ELR (cell line): ENCODE measurements at places on chromosomes 5 and 9.
A peak's percentile ranks its signal among the peaks of the same experiment; 100 is the strongest.

- DNase-seq: no peak
Measured at GRCh38 chr5:132445640-132445923, 45.0 kb downstream of the IRF1 start.

DNA sequence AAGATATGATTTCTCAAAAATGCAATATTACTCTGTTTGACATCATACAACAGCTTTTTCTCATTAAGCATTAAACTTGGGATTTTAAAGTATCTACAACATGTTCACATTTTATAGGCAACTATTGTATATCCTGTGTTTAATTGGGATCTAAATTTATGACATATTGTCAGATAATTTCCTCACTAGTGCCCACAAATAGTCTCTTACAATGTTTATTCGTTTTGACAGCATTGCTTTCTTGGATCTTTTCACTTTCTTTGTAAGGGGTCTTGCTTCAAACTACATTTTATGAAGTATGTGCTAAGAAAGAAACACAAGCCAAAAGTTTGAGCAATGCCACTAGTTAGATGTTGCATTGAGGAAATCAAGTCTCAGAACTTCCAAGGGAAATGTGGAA, 285.1 kb downstream of the TMEM167A start:
- no peak for DNase-seq

DNA sequence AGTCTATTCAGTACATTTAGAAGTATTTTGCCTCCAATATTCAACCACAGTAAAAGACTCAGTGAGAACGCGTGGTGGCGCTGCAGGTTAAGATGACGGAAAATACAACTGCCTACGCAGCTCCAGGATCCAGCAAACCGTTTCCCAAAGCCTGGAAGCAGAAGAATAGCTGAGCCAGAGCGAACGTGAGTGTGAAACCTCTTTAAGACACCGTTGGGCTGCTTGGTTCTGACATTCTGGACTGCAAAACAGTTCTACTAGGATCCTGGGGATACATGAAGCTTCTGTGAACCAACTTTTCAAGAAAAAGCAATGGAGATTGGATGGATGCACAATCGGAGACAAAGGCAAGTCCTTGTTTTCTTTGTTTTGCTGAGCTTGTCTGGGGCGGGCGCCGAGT, at the start of gene PCDHB16:
PCDHB16 (plus strand) TSS at position 140 of the 400 bp plus-strand sequence; CDS start at position 313, 173 bp downstream.
- peak; percentile 40 for DNase-seq

GRCh38 chr5:75055727-75056144, 3.4 kb upstream of the GCNT4 start:
- peak; percentile 14 for DNase-seq

- DNase-seq: no peak
Measured at GRCh38 chr5:164207646-164208045, 702.2 kb downstream of the MAT2B start.
